Heart right ventricle (tissue), 16 donors: ENCODE measurements at places on chromosomes 6 and 20. TPM values are rescaled to one million over a fixed set of nuclear protein-coding genes. Genes with fewer than 3 reads are reported as not detected.

DNA sequence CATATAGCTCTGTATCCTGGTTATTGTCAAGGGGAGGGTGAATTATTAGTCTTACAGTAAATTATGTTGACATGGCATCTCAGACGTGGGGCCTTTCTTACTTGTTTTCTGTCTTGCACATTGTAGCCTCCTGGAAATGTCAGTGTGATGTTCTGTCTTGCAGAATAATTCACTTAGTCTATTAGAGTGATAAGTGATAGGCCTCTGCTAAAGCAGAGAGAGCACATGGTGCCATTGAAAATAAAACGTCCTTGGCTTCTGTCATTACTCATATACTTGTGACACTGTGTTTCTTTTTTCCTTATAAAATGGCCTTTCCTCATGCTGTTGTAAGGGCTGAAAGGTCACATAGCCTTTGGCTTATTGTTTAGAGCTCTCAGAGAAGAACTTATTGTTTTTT is 531.0 kb downstream of the EPM2A start:
- DNase-seq, result no peak

Gene LTB
- not detected for total RNA-seq

DNA sequence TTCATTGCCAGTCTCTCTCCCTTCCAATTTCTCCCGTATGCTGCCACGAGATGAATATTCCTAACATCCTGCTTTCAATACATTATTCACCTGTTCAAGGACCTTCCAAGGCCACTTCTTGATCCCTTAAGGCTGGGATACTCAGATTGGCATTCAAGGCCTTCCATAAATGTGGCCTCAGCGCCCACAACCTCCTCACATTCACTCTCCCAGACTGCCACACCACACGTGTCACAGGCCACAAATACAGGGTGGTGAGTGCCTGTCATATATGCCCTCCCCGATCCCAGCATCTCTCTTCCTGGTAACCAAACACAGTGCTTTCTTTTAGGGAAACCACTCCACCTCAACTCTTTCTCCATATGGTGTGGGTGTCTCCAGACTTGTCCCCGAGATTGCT is 55.5 kb downstream of the TTI1 start:
- DNase-seq, result no peak

DNA sequence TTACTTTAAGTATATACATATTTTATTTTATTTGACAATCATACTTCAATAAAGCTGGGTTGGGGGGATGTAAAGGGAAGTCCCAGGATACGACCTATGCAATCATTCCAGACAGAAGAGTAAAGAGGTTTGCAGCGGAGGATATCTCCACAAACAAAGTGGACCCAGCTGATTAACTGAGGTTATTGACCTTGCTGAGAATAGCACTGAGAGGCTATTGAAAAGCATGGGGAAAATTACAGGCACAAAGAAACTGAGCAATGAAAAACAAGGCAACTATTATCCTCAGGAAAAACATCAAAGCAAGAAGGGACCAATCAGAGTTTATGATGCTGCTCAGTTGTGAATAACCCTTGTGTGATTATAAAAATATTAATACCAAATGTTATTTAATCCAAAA is 32.6 kb downstream of the SERPINB1 start:
- DNase-seq, result no peak

Gene TTBK1
- 0.26 TPM for total RNA-seq

Gene SLC35D3
- not detected for total RNA-seq

Gene GSTA3
- total RNA-seq, result not detected
